ENCODE measurements at places on chromosomes 3 and 15.

DNA sequence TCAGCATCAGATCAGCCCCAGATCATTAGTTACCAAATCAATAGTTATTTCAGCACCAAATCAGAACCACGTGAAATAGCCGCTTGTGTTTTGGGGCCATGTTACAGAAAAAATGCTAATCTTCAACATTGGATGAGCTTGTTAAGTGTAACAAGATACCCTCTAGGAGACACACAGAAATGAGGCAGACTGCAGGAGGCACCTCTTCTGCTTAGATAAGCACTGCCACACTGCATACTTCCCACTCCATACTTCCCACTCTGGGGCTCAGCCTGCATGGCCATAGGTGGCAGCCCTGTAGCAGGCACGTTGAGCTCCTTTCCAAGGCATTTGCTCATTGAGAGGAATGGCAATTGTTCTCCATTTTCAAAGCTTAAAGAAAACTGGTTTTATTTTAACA lies 73.3 kb downstream of the CHCHD6 start:
- DNase-seq, result no peak

- DNase-seq, result peak; percentile 94
Observed at GRCh38 chr3:195154793-195155535, 116.0 kb downstream of the XXYLT1 start.

DNA sequence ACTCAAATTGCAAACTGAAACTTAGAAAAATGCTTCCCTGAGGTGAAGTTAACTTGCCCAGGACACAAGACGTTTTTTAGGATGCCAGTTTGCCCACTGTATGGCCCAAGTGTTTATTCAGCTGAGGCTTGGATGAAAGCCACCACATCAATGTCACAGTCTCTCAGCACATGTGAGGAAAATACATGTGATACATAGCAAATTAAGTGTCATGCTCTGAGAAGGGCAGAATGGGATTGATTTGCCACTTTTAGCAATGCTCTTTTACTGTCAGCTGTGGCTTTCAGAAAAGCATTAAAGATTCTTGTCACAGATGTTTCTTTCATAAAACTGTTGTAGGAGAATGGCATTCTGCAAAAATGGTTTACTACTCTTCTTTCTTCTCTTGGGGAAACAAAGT lies 165.5 kb downstream of the ZIC1 start:
- DNase-seq, result peak; percentile 35

DNA sequence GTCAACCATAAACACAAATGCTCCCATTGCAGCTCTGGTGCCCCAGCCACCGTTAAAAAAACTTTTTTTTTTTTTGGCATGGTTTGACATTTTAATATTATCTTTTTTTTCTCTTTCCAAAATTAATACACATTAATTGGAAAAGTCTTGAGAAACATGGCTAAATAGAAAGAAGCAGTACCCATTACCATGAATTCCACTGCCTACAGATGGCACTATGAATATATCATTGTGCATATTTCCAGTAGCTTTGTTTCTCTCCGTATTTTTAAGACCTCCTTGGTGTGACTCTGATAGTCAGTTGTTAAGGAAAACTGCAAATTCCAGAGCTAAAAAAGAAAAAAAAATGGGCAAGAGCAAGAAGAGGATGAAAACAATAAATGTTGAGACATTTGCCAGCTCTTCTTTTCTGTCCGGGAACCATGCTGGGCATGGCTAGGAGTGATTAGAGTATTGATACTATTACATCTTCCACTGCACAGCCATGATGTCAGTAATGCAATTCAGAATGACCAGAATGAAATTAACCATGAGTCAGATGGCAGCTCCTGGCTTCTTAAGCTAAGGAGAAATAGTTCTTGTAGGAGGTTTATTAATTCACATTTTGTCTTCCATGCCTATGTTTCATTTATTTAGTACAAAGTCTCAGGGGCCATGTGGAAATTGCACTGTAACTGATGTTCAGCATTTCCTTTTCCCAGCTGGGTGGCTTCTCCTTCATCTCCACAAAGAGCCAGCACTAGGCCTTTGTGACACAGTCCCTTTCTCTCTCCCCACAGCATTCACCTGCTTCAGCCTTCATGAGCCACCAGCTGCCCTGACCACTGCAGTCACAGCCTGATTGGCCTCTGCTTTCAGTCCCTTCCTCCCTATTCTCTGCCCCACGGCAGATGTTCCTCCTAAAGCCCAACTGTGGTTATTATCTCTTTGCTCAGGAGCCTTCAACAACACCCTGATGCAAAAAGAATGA lies 31.8 kb downstream of the SLC7A14 start:
- DNase-seq, result no peak

GRCh38 chr3:16311960-16312451 lies 47.0 kb downstream of the OXNAD1 start:
- DNase-seq, result no peak

DNA sequence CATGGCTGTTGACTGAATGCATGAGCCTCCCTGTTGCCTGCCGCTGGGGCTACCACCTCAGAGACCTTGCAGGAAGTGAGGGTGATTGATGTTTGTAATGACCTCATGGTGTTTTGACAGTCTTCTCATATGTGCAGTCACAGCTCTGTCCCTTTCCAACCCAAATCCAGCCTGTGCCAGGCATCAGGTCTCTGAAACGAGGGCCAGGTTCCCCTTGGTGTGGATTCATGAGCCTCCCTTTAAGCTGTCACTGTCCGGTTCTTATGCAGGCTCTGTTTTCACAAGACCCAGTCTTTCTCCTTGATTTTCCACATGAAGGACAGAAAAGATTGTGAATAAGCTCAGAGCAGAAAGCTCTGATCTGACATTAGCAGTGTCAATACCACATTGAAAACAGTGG lies 43.1 kb downstream of the CEMIP start:
- no peak for DNase-seq

- DNase-seq, result no peak
Observed at GRCh38 chr3:195156286-195156890, 114.6 kb downstream of the XXYLT1 start.

DNA sequence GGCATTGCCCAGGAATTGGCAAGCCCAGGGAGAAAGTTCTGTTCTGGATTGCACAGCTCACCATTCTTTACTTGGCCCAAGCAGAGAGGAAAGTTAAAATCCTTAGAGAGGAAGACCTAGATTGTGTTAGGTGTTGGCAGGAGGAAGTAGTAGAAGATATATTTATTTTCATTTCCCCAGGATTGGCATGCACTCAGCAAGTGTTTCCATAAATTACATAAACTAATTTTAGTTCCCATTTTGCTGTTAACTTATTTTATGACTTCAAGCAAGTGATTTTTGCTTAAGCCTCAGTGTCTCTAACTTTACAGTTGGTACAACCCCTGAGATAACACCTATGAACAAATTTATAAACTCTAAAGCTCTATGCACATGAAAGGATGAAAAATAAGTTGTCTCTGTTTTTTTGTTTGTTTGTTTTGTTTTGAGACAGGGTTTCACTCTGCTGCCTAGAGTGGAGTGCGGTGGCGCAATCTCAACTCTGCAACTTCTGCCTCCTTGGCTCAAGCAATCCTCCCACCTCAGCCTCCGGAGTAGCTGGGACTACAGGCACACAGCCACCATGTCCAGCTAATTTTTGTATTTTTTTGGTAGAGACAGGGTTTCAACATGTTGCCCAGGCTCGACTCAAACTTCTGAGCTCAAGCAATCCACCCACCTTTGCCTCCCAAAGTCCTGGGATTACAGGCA lies 31.2 kb upstream of the TOP2B start:
- DNase-seq, result no peak

DNA sequence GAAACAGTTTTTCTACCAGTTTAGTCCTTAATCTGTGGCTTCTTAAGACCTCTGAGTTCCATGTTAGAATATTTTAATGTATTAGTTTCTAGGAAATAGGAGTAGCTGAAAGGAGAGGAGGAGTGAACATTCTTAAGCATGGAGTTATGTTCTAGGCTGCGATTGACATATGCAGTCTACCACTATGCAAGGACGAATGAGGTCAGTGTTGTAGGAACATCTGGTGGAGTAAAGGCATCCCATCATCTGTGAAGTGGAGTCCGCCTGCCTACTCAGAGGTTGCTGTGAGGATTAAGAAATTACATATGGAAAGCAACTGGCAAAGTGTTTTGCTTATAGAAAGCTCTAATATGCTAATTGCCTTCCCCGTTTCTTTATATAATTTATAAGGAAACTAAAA lies 45.1 kb downstream of the SNAPC5 start:
- no peak for DNase-seq

GRCh38 chr15:79016527-79017170 lies 71.8 kb upstream of the CTSH start:
- DNase-seq, result no peak

DNA sequence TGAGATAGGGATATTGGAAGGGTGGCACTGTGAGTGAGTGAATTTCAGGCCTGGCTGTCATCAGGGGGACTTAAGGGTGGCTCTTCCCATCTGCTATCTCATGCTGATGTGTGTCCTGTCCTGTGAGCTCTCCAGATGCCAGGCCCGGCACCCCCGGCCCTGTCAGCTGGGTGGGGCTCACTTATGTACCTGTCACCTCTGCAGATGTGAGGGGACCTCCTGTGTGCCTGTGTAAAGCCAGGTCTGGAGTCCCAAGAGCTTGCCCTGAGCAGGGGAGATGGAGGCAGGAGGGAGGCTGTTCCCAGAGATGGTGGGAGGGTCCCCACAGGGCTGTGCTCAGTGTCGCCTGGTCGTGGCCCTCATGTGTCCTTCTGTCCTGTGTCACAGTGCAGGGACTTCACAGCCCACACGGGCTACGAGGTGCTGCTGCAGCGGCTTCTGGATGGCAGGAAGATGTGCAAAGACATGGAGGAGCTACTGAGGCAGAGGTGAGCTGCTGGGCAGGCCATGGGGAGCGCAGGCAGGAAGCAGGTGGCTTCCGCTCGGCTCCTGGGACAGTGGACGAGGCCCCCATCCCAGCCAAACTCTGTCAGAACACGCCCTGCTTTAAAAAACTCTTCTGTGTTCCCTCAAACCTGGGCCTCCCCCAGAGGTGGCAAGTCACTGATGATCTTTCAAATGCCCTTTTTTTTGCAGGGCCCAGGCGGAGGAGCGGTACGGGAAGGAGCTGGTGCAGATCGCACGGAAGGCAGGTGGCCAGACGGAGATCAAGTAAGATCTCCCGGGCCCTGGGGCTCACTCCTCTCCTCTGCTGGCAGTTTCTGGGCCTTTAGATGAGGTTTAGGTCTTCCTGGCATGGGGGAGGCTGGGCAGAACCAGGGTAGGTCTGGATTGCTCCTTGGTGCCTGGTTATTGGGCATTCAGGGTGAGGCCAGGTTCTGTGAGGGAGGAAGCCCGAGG lies 23.1 kb downstream of the PSTPIP1 start:
- no peak for DNase-seq

DNA sequence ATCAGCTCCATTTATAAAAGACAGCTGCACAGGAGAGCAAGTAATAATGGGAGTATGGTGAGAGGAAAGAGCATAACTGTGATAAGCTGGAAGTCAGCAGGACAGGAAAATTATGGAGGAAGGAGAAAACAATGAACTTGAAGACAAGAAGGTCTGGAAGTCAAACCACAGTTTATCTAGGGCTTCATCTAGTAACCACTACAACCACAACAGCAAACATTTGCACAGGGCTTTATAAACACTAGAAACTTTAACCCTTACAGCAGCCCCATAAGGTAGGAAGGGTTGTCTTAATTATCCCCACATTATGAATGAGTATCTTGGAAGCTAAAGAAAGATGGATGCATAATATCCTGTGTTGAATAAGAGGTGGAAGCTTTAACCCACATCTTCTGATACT lies 820.8 kb downstream of the IGSF11 start:
- DNase-seq, result no peak

DNA sequence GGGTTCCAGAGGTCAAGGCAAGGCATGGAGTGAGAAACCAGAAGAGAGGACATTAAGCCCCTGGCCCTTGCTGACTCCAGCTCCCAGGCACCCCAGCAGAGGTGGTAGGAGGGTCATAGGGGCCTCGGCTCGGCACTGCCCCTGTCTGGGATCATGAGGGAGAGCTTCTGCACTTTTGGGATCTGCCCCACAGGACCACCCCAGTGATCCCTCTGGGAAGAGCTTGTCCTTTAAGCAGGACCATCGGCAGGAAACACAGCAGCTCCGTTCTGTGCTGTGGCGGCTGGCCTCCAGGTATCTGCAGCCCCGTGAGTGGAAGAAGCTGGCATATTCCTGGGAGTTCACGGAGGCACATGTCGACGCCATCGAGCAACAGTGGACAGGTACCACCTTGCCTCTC lies 35.5 kb downstream of the ANKDD1A start:
- no peak for DNase-seq

DNA sequence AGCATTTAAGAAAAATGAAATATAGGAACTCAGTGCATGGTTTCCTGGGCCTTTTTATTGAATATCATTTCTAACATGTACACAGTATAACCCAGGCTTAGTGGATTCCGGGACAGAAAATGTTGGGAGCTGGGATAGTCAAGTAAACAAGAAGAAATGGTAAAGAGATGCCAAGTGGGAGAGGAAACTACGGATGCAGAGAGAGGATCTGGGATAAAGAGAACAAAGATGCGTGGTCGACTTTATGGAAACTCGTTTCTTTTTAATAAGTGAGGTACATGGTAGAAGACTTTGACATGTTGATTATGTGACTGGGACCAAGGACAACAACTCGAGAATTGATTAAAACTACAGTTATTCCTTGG lies 1.2 kb upstream of the GPR176 start:
- DNase-seq, result no peak

DNA sequence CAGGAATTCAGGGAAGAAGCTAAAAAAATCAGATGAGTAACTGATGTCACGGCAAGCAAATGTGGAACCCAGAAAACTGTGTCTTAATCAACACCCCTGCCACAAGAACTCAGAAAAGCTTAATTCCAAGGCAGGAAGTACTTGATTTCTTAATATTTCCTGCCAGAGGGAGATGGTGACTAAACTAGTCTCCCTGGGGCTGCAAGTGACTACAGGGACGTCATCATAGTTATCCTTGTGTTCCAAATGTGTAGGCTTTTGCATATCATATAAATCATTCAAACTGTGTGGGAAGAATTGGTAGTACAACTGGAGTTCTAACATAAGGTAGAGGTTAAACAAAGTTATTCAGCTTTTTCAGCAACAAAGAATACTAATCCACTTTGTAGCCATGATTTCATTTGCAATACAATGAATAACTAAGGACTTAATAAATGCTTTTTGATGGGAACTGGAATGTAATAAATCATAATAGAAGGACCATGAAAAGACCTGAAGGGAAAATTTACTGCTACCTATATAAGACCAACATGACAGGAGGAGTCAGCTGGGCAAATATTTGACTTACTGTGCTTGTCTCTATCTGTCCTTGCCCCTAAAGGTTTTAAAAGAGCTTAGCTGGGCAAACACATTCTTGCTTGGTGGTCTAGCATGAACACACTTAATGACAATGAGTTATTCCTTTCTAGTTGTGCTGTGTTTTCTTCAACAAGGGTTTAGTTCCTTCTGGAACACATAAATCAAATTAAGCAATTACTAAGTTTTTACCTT lies 76.0 kb upstream of the NECTIN3 start:
- DNase-seq, result no peak

- no peak for DNase-seq
Observed at GRCh38 chr3:155869691-155870090, 759 bp upstream of the GMPS start.

GRCh38 chr3:152357587-152357986 lies 88.9 kb downstream of the MBNL1 start:
- DNase-seq, result no peak

- DNase-seq, result peak; percentile 66
Observed at GRCh38 chr3:48429317-48429959, 448 bp downstream of the PLXNB1 start.

GRCh38 chr3:167151636-167152035 lies 228.5 kb downstream of the ZBBX start:
- no peak for DNase-seq
